T-helper 17 cell (primary cell): ENCODE measurements at places on chromosomes 6 and 20.

- DNase-seq = no peak
Observed at GRCh38 chr6:7214468-7214867, 98.5 kb downstream of the SSR1 start.

GRCh38 chr20:46965477-46965876 is 70.8 kb downstream of the EYA2 start:
- DNase-seq = no peak

GRCh38 chr6:129795261-129795660 is 65.9 kb downstream of the TMEM244 start:
- DNase-seq = no peak

GRCh38 chr6:150328744-150329405 is 39.9 kb upstream of the IYD start:
- DNase-seq = no peak

GRCh38 chr6:122008101-122008999 is 391.1 kb upstream of the HSF2 start:
- DNase-seq = no peak

- DNase-seq = no peak
Observed at GRCh38 chr6:34517461-34517881, 38.7 kb downstream of the SPDEF start.

DNA sequence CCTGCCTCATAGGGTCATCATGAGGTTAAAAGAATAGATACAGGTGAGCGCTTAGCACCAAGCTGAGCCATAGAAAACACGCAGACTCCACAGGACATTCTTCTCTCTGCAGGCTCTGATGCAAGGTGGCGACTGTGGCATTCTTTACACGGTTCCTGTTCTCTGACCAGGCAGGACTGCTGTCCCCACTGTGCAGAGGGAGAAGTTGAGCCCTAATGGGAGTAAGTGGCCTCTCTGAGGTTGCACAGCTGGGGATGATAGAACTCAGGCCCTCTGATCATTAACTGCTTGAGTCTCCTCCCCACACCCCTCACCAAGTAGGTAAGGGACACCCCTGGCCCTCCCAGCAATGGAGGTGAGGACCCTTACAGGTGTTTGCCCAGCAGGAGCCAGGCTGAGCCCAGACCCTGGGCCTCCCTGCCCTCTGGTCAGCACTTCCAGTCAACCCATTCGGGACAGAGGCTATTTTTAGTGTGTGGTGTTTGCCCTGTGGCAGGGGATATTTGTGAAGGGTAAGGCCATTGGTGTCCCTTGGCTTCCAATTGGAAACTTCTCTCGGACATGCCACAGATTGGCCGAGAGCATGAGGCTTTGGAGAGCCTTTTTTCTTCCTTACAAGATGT is 116.8 kb downstream of the VEGFA start:
- no peak for DNase-seq

DNA sequence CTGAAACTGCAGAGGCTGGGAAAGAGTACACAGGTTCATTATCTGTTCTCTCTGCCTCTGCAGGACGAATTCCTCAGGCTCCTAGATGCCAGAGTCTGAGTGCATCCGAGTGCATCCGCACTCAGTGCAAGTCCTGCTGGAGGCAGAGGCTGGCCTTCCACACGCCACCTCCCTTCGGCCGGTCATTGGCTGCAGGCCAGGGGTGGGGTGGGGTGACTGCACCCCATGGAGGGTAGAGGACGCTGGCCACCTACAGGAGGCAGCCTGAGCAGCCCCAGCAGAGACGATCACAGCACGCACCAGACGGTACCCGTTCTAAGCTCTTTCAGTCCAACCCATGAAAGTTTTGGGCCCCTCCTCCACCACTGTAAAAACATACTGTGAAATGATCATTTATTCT is 11.7 kb downstream of the SFT2D1 start:
- DNase-seq = no peak

DNA sequence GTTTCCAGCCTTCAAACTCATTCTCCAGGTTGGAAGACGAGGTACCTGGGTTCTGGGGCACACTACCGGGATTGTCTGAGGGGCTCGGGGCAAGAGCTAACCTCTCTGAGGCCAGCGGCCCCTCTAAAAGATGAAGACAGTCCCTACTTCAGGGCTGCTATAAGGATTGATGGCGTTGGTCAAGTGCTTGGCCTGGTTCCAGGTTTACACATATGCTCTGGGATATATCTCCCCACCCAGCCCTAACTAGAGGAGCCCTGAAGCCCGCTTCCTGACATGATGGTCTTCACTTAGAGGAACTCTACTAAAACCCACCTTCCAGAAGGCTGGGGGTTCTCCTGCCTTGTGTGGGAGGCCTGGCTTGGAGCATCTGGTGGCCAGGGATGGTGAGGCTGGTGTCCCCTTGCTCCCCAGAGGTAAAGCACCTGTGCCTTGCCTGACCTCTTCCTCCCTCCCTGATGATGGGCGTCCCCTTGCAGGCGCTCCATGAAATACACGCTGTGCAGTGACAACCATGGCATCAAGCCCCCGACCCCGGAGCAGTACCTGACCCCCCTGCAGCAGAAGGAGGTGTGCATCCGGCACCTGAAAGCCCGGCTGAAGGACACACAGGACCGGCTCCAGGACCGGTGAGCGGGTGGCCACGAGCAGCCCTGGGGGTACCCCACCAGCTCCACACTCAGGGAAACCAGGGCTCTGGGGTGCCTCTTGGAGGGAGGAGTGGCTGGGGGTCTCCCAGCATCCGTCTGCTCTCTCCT is 28.7 kb downstream of the SDCBP2 start:
- no peak for DNase-seq

DNA sequence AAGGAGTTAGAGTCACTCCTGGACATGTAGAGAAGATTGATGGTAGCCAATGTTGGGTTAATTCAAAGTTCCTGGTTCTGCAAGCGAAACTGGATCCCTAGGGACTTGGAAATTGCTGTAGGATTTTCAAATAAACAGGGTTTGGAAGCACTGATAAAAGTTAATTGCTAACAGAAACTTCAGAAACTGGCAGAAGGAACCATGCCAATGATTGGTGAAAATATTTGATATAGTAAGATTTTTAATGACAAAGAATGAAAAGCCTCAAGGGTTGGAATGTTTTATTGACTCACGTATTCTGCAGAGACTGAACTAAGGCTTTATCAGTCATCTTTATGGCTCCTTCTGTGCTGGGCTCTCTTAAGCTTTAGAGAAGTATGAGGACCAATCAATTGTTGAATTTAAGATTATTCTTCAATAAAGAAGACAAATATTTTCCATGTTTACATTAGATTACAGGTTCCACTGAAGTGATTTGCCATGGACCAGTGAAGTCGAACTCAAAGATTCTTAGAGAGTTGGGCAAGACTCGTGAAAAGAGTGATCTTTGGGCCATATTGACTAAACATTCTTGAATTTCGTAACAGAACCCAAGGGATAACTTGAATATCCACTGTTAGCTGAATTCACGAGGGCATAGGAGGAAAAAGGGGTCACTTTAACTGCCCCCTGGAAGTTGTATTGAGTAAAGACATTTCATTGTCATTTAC is 371.4 kb downstream of the HDGFL1 start:
- no peak for DNase-seq

DNA sequence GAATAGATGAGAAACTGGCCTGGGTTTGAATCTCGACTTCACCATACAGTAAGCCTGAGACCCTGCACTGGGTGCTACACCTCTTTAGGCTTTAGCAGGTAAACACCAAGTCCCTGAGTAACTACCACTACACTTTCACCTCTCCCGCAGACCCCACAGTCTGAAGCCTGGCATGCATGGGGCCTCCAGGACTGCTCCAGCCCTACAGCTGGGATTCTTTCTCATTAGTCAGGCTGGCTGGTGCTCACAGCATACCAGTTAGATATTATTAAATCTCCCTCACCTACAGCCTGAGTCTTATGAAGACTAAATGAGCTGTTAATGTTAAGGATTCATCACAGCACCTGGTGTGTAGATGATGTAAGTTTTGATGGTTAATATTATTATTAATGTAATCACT is 388.7 kb downstream of the ARHGAP18 start:
- DNase-seq = no peak

- no peak for DNase-seq
Observed at GRCh38 chr6:163860287-163861081, 446.0 kb downstream of the QKI start.

DNA sequence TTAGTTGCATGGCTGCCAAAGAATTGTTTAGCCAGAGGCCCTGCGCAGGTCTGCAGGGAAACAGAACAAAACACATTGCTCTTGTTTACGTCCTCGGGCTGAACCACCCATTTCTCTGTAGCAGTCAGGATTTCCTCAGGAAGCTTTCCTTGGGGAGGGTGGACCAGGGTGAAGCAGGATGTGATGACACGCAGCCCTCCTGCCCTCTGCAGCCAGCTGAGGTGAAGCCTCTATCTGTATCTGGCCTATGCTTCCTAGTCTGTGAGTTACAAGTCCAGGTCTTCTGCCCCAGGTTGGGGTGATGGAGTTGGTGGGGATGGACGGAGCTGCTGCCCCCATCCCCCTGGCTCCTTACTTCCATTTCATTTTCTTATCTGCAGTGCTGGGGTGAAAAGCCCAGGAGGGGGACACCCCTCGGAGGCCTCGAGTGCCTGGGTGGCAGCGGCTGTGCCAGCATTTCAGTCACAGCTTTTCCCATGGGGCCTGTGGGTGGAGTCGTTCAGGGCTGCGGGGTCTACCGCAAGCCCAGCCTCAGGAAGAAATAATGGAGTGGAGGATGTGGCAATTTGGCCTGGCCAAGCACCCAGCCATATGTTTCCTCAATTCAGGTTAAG is 24.9 kb downstream of the SASH1 start:
- DNase-seq = no peak

DNA sequence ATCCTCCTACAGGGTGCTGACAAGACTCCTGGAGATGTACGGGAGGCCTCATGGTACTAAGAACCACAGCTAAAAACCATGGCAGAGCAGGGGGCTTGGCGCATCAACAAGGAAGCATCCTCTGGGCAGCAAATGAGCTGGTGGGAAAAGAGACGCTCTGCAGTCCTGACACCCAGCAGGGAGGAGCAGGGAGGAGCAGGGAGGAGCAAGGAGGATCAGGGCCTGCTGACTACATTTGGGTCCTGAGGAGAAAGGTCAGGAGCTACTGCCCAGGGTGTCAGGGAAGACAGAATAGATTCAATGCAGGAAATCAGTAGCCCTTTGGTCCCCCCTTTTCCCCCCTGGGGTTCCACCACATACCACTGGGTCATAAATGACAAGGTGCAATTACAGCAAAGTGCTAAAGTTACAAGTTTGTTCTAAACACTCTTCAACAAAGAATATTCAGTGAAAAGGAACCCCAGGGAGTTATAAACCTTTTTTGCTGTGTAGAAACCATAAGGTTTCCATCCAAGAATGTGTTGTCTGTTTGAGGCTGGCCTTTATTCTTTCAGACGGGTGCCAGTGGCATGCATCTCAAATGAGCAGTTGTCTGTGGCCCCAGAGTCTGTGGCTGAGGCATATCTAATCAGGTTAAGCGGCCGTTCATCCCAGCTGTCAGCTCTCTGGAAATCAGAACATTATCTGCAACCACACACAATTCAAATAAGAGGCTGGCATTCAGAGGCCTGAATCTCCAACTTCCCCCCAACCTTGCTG is 325.0 kb downstream of the CDC5L start:
- DNase-seq = no peak

DNA sequence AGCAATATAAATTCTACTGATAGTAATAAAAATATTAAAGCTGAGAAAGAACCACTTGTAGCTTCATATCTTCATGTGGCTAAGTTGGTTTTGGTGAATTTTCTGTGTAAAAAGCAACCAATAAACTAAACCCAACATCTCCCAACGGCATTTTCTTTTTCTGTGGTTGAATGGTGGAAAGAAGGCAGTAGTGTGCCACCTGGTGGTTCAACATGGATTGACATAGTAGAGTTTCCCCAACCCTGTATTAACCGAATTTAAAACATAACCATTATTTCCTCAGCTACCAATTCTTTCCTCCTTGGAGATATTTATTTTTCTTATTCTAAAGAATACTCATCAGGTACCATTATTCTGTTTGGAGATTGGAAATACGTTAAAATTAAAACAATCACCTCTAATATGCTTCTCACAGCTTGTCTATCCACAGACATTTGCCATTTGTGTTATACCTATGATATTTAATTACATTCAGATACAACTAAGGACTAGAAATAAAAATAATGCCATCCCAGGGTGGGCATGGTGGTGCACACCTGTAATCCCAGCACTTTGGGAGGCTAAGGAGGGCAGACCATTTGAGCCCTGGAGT is 117.1 kb upstream of the EEF1E1 start:
- peak; percentile 10 for DNase-seq

DNA sequence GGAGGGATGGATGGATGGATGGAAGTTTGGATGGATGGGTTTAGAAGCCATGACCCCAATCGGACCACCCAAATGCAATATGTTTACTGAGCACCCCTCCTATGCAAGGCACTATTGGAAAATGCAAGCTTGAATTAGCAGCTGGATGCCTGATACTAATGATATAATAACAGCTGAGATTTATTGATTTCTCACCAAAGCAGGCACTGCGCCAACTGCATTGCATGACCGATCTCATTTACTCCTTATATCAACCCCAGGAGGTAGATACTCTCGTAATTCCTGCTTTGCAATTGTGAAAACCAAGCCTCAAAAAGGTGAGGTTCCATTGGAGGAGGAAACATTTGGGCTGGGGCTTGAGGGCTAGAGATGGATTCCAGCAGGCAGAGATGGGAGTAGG is 89.7 kb downstream of the KCNB1 start:
- no peak for DNase-seq

GRCh38 chr6:56759521-56759920 is 116.8 kb upstream of the DST start:
- DNase-seq = no peak

DNA sequence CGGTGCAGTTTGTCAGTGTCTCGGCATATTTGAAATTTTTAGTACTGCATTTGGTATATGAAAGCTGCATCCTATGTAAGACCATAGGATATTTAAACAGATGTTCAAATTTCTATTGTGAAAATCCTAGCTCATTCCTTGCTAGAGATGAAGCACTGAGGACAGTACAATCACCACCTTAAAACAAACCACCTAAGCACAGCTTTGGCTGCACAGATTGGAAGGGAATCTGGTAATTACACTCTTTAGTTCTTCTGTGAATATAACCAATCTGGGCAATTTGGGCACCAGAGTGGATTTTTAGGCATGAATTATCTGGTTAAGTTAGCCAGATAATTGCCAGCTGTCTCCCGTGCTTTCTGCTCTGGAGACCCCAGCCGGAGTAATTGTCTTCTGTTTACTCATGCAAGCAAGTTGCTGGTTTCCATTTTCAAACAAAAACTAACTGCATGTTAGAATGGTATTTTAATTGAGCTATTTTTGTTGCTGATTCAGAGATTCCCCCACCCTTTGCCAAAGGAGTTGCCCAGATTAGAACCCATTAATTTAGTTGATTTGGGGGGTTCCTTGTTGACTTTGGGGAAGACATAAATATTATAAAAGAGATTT is 36.9 kb downstream of the E2F3 start:
- no peak for DNase-seq

DNA sequence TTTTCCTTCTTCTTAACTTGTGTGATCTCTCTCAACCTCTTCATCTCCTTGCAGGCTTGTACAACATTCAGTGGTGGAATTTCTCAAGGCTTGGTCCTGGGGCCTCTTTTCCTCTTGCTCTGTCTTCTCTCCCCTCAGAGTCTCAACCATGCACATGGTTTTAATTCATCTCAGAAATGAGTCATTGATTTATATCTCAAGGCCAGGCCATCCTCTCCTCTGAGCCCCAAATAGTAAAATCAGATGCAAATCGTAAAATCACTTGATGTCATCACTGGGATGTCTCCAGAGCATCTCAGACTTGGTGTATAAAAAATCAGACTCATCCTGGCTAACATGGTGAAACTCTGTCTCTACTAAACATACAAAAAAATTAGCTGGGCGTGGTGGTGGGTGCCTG is 85.0 kb downstream of the FNDC1 start:
- DNase-seq = no peak
